Right lobe of liver (tissue), 6 donors: ENCODE measurements at places on chromosomes 5 and 9. TPM values are rescaled to one million over a fixed set of nuclear protein-coding genes. Genes with fewer than 3 reads are reported as not detected.

DNA sequence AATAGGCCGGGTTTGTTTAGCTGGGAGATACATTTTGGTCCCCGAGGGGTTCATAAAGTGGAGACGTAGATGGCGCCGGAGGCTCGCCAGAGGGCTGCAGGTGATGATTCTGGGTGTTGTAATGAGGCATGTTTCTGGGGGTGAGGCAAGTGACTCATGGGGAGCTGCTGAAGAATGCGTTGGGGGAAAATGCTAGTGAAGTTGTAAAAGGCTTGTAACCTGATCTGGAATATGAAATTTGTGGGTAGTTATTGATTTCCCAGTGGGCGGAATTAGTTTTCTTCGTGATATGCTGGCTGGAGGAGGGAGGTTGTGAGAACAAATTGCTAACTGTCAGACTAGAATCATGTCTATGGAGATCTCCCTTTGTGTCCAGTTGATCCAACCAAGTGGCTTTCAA, 158.3 kb downstream of the DOCK2 start:
- no peak overlapping the region for H3K27ac ChIP-seq
- no peak overlapping the region for H3K4me3 ChIP-seq
- no peaks in the 10 kb centered on the region for H3K36me3 ChIP-seq

DNA sequence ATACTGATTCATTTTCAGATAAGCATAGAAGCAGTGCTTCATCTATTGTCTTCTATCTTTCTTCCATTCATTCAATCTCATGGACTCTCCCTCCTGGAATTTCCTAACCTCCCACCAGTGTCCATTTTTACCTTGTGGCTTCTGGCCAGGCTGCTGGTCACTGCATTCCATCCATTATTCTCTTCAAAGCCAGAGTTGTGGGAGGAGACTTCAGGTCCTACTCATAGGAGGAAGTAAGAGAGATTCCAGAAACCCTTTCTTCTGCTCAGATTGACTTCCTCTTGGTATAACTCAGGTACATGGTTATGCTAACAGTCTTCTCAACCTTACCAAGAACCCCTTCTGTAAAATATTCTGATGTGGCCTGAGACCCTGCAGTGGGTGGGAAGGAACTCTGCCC, 153.3 kb upstream of the SLC12A2 start:
- no peaks in the 10 kb centered on the region for H3K36me3 ChIP-seq
- H3K4me1 ChIP-seq: no peaks in the 10 kb centered on the region
- H3K27ac ChIP-seq: no peak overlapping the region
- no peak for DNase-seq

Gene C6
- total RNA-seq: 417 TPM

GRCh38 chr9:128043467-128043868, 23.7 kb downstream of the NAIF1 start:
- H3K4me1 ChIP-seq: peaks cover 9% of the 10 kb centered on the region
- DNase-seq: peak; percentile 82
- peak overlapping the region; percentile 76 for H3K27ac ChIP-seq

Gene SOX30
- 0.12 TPM for total RNA-seq

GRCh38 chr9:4831119-4831518, 38.4 kb downstream of the RCL1 start:
- H3K4me1 ChIP-seq: peaks cover 23% of the 10 kb centered on the region
- no peak overlapping the region for H3K4me3 ChIP-seq
- H3K27me3 ChIP-seq: no peaks in the 10 kb centered on the region

DNA sequence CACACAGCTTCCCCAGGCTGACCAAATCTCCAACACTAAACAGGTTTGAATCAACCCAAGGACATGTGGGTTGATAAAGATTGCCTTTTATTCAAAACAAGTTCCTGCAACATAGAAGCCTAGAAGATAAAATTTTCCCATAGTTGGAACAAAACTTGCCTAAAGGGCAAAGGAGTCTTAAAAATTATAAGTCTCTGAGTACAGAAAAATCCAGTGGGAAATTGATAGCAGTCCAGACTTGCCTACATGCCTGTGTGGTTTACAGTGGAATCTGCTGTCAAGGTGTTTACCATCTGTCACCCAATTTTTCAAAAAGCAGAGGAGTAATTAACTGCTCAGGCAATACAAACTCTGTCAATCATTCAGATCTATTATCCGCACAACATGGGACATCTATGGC, 168.2 kb downstream of the PPP2R2B start:
- DNase-seq: no peak
- no peak overlapping the region for H3K4me3 ChIP-seq
- no peaks in the 10 kb centered on the region for H3K36me3 ChIP-seq
- H3K27me3 ChIP-seq: no peaks in the 10 kb centered on the region
- no peaks in the 10 kb centered on the region for H3K4me1 ChIP-seq
